ENCODE measurements at places on chromosomes 5 and 9. TPM values are rescaled to one million over a fixed set of nuclear protein-coding genes. Genes with fewer than 3 reads are reported as not detected.

Gene PTCH1
- 18.0 TPM for total RNA-seq

Gene TAS2R1
- total RNA-seq = not detected

Gene ANKRD33B
- total RNA-seq = 7.8 TPM

Gene IFNB1
- total RNA-seq = 0.17 TPM

Gene IRX2
- total RNA-seq = 0.33 TPM

Gene SOHLH1
- not detected for total RNA-seq

Gene PRR7
- 2.1 TPM for total RNA-seq

DNA sequence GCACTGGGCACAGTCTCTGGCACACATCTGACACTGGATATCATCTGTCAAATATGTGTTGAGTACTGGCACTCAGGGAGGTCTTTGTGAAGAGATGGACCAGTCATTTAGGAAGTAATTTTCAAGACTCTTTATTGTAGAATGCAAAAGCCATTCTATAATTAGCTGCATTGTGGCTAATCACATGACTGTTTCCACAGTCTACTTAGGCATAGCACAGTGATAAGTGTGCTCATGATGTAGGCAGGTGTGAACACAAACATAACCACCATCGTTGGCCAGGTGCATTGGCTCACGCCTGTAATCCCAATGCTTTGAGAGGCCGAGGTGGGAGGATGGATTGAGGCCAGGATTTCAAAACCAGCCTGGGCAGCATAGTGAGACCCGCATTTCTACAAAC is 62.2 kb downstream of the CFAP77 start:
- DNase-seq = no peak
- H3K27me3 ChIP-seq = peaks cover 3% of the 10 kb centered on the region
- H3K4me3 ChIP-seq = no peak overlapping the region
- no peaks in the 10 kb centered on the region for H3K36me3 ChIP-seq
- H3K27ac ChIP-seq = no peak overlapping the region
- H3K4me1 ChIP-seq = no peaks in the 10 kb centered on the region

DNA sequence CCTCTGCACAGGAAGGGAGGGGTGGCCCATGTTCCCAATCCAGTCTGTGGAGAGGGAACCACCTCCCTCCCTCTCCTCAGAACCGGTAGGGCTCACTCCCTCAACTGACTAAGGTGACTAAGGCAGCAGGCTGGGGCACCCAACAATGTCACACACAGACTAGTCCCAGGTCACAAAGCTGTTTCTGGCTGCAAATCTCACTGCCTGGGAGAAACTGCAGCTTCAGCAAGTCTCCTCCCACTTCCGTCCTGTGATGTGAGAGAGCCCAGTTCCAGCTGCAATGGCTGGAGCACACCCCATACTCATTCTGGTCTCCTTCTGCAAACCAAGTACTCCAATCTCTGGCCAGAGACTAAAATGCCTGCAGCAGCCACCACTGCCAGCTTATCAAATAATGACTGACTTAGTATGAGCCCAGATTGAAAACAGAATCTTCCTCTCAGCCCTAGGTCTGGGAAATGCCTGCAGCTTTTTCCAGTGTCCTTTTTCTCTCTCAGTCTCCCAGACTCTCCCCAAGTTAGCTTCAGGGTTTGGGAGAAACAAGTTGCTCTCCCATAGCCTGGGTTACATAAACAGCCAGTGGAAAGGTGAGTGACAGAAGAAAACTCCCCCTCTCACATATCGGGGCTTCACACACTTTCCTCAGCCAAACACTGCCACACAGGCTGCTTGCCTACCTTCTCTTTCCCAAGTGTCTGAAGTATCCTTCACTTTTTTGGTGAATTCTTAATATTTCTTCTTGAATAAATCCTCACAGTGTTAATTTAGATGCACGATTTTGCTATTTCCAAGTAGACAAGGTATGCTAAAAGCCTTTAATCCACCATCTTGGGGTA is 247.4 kb upstream of the RASA1 start:
- peaks cover under 1% of the 10 kb centered on the region for H3K27me3 ChIP-seq
- DNase-seq = peak; percentile 28
- H3K27ac ChIP-seq = no peak overlapping the region
- H3K4me3 ChIP-seq = no peak overlapping the region

GRCh38 chr5:36651761-36652685 is 45.6 kb downstream of the SLC1A3 start:
- no peak overlapping the region for H3K4me3 ChIP-seq
- H3K4me1 ChIP-seq = no peaks in the 10 kb centered on the region
- no peaks in the 10 kb centered on the region for H3K27me3 ChIP-seq

GRCh38 chr9:16680541-16680940 is 189.9 kb downstream of the BNC2 start:
- DNase-seq = no peak
- H3K27me3 ChIP-seq = no peaks in the 10 kb centered on the region
- no peak overlapping the region for H3K4me3 ChIP-seq
- H3K36me3 ChIP-seq = peaks cover 3% of the 10 kb centered on the region
- H3K4me1 ChIP-seq = peaks cover 11% of the 10 kb centered on the region

GRCh38 chr5:107456281-107456715 is 214.4 kb downstream of the EFNA5 start:
- H3K27me3 ChIP-seq = no peaks in the 10 kb centered on the region
- peak; percentile 18 for DNase-seq
- H3K4me1 ChIP-seq = peaks cover 2% of the 10 kb centered on the region
- no peak overlapping the region for H3K4me3 ChIP-seq
- no peaks in the 10 kb centered on the region for H3K36me3 ChIP-seq

DNA sequence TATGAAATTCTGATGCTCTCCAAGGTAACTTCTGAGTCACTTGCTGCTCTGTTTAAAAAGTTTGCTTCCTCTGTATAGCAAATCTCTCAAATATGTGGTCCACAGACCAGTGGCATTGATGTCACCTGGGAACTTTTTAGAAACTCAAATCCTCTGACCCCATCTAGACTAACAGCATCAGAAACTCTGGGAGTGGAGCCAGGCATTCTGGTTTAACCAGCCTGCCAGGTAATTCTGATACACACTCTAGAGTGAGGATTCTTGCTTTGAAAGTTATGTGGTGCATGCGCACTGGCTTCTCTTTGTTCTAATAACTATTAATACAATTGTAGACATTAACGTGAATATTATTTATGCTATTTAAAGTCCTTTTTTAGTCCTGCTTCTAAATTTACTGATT is 298.1 kb downstream of the SLF1 start:
- DNase-seq = no peak
- H3K4me3 ChIP-seq = no peak overlapping the region
- H3K4me1 ChIP-seq = no peaks in the 10 kb centered on the region
- H3K27me3 ChIP-seq = no peaks in the 10 kb centered on the region

DNA sequence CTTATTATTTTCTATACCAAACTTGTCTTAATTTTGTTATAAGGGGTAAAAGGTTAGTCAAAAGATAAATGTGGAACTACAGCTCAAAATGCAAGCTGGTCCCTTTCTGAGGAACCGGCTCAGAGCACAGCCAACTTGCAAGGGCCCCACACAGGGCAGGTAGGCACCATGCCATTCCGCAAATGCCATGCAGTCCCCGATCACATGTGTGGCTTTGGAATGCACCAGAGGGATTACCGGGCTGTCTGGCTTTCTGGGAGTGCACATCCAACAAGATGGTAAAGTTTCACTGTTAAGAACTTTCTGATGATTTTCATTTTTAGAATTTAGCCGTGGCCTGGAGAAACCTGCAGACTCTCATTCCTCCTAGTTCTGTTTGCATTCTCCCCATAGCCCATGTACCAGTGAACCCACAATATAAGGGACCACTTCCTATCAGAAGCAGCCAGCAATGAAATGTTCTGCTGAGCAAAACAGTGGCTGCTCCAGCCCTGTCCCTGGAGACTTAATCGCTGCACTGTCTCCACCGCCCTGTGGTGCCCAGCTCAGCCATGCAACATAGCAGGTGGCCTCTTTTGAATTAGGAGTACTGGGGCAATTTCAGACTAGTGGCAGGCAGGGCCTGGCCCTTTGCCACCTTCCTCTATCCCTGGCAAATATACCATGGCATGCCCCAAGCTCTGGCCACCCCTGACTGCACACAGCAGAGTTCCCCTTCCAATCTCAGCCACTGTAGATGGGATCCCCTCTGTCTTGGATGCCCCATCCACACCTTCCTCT is 11.4 kb downstream of the SHB start:
- no peaks in the 10 kb centered on the region for H3K27me3 ChIP-seq
- H3K4me1 ChIP-seq = peaks cover 6% of the 10 kb centered on the region
- H3K27ac ChIP-seq = no peak overlapping the region
- no peak for DNase-seq

DNA sequence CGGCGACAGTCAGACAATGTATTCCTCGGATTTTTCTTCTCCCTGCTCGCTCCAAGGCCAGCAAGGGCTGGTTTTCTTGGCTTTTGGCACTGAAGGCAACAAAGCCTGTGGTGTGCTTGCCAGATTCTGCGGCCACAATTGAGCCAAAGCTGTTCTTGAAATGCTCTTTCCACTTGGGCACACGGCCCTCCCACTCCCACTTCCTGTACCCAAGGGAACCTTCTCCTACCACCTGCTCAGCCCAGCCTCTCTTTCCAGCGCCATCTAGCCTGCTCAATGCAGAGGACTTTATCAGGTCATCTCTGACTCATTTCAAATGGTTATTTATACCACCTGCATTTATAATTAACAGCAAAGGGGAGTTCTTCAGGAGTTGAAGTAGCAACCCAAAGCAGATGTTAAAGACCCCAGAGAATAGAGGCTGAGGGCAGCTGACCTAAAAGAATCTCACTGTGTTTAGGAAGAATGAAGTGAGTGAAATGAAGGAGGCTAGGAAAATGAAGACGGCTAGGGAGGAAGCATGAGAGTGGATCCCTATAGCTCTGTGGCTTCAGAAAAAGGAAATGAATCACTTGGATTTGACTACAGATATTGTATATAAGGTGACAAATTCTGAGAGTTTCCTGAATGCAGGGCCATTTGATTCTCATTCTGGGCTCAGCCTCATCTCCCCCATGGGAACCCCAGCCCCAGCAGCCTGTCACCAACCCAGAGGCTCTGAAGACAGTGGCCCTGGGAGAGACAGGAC is 439.0 kb downstream of the ENC1 start:
- peak; percentile 83 for DNase-seq
- no peak overlapping the region for H3K27ac ChIP-seq
- H3K4me1 ChIP-seq = no peaks in the 10 kb centered on the region
- H3K27me3 ChIP-seq = no peaks in the 10 kb centered on the region

- no peaks in the 10 kb centered on the region for H3K36me3 ChIP-seq
- no peak overlapping the region for H3K4me3 ChIP-seq
- no peaks in the 10 kb centered on the region for H3K4me1 ChIP-seq
- no peak for DNase-seq
- H3K27ac ChIP-seq = no peak overlapping the region
Observed at GRCh38 chr5:55096182-55096581, 6.3 kb upstream of the GZMA start.

- H3K27ac ChIP-seq = no peak overlapping the region
- H3K36me3 ChIP-seq = no peaks in the 10 kb centered on the region
- no peaks in the 10 kb centered on the region for H3K4me1 ChIP-seq
- DNase-seq = no peak
- no peak overlapping the region for H3K4me3 ChIP-seq
Observed at GRCh38 chr9:104448036-104448435, 56.0 kb upstream of the OR13F1 start.

DNA sequence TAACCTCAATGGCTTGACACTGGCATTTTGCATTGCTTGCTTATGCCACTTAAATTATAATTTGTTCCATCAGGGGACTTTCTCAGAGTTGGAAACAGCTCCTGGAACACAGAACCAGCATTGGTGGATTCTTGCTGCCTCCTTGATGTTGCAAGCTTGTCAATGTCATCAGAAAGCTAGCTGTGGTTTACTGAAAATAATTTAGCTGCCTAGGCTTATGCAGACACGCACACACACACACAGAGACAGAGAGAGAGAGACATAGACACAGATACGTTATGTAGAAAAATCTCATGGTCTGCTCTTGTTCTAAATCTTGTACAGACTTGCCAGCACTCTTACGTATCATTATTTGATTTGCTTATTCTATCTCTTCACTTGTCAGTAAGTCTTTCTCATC is 78.0 kb downstream of the HMHB1 start:
- no peak overlapping the region for H3K27ac ChIP-seq
- peaks cover 21% of the 10 kb centered on the region for H3K4me1 ChIP-seq
- no peak overlapping the region for H3K4me3 ChIP-seq
- H3K27me3 ChIP-seq = no peaks in the 10 kb centered on the region
- no peaks in the 10 kb centered on the region for H3K36me3 ChIP-seq
- DNase-seq = peak; percentile 54

DNA sequence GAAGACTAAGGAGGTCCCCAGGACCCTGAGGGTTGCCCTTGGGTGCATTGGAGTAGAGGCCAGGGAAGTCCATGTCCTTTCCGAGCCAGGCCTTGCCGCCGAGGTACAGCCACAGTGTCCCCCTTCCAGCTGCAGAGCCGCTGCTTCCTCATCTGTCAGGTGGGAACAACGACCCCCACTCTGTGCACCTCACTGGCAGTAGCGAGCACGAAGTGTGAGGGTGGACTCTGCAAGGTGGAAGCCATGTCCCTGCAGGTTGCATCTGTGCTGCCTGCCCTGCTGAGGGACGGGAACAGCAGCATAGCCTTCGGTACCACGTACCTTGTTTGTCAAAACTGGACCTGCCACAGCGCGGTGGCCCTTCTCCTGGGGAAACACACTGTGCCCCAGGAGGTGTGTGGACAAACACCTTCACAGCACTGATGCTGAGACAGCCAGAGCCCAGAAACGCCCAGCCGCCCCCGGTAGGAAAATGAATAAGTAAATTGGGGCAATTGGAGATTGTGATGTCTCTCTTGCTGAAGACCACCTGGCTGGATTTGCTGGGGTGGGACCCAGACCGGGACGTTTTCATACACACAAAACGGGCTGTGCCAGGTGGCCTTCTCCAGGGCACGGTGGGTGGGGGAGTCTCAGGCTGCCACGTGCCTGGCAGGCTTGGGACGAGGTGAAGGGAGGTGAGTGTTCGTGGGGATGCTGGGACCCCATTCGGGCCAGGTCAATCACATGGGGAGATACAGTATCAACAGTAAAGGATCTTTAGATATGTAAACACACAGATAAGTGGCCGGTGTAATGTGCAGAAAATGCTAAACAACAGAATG is 157.3 kb downstream of the RXRA start:
- no peak overlapping the region for H3K27ac ChIP-seq
- no peaks in the 10 kb centered on the region for H3K4me1 ChIP-seq
- H3K27me3 ChIP-seq = peaks cover 4% of the 10 kb centered on the region
- H3K4me3 ChIP-seq = no peak overlapping the region

DNA sequence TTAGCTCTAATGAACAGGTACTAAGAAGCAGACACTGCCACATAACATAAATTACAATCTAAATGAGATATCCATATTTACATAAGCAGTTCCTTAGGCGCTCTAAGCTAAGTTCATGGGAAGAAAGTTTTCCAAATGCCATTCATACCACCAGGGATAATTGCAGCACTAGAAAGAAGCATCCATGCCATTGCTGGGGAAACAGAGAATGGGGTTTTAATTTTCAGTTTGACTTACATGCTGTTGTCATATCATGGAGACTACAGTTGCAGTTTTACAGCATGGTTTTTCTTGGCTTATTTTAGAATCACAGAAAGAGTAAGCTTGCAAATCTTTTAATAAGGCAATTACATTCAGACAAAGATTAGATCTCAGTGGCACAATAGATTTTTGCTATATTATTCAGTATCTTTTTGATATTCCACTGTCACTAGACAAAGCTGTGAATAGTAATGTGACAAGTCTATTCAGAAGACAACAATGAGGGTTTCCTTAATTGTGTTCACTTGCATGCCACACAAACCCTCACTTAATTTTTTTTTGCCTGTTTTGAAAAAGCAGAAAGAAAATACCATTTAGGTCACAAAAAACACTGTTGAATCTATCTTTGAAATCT is 108.4 kb upstream of the ELAVL2 start:
- no peaks in the 10 kb centered on the region for H3K27me3 ChIP-seq
- no peaks in the 10 kb centered on the region for H3K36me3 ChIP-seq
- no peak for DNase-seq

GRCh38 chr5:138663561-138663960 is 88.4 kb upstream of the HSPA9 start:
- DNase-seq = no peak
- no peak overlapping the region for H3K27ac ChIP-seq
- no peak overlapping the region for H3K4me3 ChIP-seq
- H3K36me3 ChIP-seq = no peaks in the 10 kb centered on the region
- peaks cover 2% of the 10 kb centered on the region for H3K27me3 ChIP-seq

Data from fibroblast of lung (primary cell).